ENCODE measurements at places on chromosomes 2 and 18.

- no peaks in the 10 kb centered on the region for H3K4me1 ChIP-seq
- no peaks in the 10 kb centered on the region for H3K36me3 ChIP-seq
- no peak overlapping the region for H3K4me3 ChIP-seq
- DNase-seq, result no peak
Measured at GRCh38 chr2:209323738-209324137, 100.1 kb upstream of the MAP2 start.

GRCh38 chr2:239523147-239523953 is 122.5 kb upstream of the HDAC4 start:
- H3K27me3 ChIP-seq, result no peaks in the 10 kb centered on the region
- no peaks in the 10 kb centered on the region for H3K36me3 ChIP-seq
- no peak for DNase-seq
- no peak overlapping the region for H3K4me3 ChIP-seq

DNA sequence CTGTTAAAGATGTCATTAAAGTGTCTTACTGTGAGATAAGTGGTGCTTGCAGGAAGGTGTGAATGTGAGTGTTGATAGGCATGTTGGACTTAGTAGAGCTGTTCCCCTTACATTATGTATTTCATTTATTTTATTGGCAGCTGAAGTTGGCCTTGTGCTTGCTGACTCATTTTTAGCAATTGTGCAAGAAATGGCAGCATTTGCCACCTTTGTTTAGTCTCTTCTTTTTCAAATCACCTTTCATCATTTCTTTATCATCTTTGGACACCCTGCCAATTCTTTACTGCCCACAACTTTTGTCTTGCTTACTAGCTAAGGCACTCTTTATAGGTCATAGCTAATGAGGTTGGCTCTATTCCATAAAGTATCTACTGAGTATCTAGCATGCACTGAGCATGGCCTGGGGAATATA is 130.3 kb upstream of the LYPD6 start:
- H3K27ac ChIP-seq, result no peak overlapping the region
- H3K4me3 ChIP-seq, result no peak overlapping the region
- DNase-seq, result no peak
- no peaks in the 10 kb centered on the region for H3K4me1 ChIP-seq

DNA sequence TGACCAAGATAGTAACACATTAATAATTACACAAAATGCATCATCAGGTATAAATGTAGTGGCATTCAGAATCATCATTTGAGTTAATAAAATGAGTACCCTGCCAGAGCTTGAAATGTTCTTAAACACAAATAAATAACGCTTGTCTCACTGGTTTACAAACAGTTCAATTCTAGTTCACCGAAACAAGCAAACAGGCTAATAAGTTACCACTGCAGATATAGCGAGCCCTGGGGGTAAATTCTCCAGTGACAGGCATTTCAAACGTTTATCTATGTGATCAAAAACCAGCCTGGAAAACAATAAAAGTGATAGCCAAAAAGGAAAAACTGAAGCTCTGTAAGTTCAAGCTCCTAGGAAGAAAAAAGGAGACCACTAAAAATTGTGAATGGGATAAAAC is 152.6 kb downstream of the THADA start:
- H3K27ac ChIP-seq, result no peak overlapping the region
- peaks cover 4% of the 10 kb centered on the region for H3K4me1 ChIP-seq
- H3K27me3 ChIP-seq, result no peaks in the 10 kb centered on the region
- peaks cover 17% of the 10 kb centered on the region for H3K36me3 ChIP-seq

- H3K4me3 ChIP-seq, result no peak overlapping the region
- H3K27me3 ChIP-seq, result no peaks in the 10 kb centered on the region
- DNase-seq, result no peak
- H3K27ac ChIP-seq, result no peak overlapping the region
- no peaks in the 10 kb centered on the region for H3K4me1 ChIP-seq
Measured at GRCh38 chr18:72013427-72013850, 530.7 kb downstream of the CBLN2 start.

GRCh38 chr2:3728104-3729054 is 25.0 kb downstream of the DCDC2C start:
- H3K36me3 ChIP-seq, result no peaks in the 10 kb centered on the region
- H3K27me3 ChIP-seq, result peaks cover 4% of the 10 kb centered on the region
- no peak overlapping the region for H3K4me3 ChIP-seq
- no peak for DNase-seq
- no peak overlapping the region for H3K27ac ChIP-seq

DNA sequence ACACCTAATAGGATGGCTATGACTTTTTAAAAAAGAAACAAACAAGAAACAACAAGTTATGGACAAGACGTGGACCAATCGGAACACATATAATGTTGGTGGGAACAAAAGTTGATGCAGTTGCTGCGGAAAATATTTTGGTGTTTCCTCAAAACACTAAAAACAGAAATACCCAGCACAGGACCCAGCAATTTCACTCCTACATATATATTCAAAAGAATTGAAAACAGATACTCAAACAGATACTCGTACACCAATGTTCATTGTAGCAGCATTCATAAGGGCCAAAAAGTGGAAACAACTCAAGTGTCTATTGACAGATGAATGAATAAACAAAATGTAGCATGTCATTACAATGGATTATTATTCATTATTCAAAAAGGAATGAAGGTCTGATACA is 12.1 kb downstream of the CCDC141 start:
- no peak overlapping the region for H3K4me3 ChIP-seq
- H3K27ac ChIP-seq, result no peak overlapping the region
- H3K27me3 ChIP-seq, result no peaks in the 10 kb centered on the region
- peaks cover 38% of the 10 kb centered on the region for H3K36me3 ChIP-seq

GRCh38 chr18:61690418-61691138 is 202.2 kb downstream of the RNF152 start:
- H3K27ac ChIP-seq, result no peak overlapping the region
- no peak for DNase-seq
- H3K36me3 ChIP-seq, result no peaks in the 10 kb centered on the region
- H3K4me1 ChIP-seq, result no peaks in the 10 kb centered on the region

GRCh38 chr2:160303076-160303475 is 103.0 kb upstream of the ITGB6 start:
- DNase-seq, result no peak
- H3K4me1 ChIP-seq, result peaks cover 36% of the 10 kb centered on the region
- no peaks in the 10 kb centered on the region for H3K27me3 ChIP-seq
- peaks cover 53% of the 10 kb centered on the region for H3K36me3 ChIP-seq
- H3K4me3 ChIP-seq, result no peak overlapping the region
- no peak overlapping the region for H3K27ac ChIP-seq

GRCh38 chr18:58865701-58866065 is 1.0 kb downstream of the ZNF532 start:
- no peak overlapping the region for H3K4me3 ChIP-seq
- H3K4me1 ChIP-seq, result peaks cover 7% of the 10 kb centered on the region
- H3K36me3 ChIP-seq, result peaks cover 4% of the 10 kb centered on the region
- DNase-seq, result no peak
- H3K27ac ChIP-seq, result no peak overlapping the region
- peaks cover 64% of the 10 kb centered on the region for H3K27me3 ChIP-seq

- DNase-seq, result no peak
- no peak overlapping the region for H3K4me3 ChIP-seq
- no peak overlapping the region for H3K27ac ChIP-seq
- no peaks in the 10 kb centered on the region for H3K4me1 ChIP-seq
Measured at GRCh38 chr2:235377176-235377575, 116.7 kb upstream of the AGAP1 start.

- DNase-seq, result no peak
- no peaks in the 10 kb centered on the region for H3K4me1 ChIP-seq
- no peaks in the 10 kb centered on the region for H3K36me3 ChIP-seq
Measured at GRCh38 chr18:75739682-75740081, 312.2 kb upstream of the SMIM21 start.

GRCh38 chr2:215750763-215751162 is 262.6 kb downstream of the MREG start:
- H3K27me3 ChIP-seq, result peaks cover 7% of the 10 kb centered on the region
- H3K27ac ChIP-seq, result no peak overlapping the region
- H3K36me3 ChIP-seq, result no peaks in the 10 kb centered on the region
- peaks cover 28% of the 10 kb centered on the region for H3K4me1 ChIP-seq

DNA sequence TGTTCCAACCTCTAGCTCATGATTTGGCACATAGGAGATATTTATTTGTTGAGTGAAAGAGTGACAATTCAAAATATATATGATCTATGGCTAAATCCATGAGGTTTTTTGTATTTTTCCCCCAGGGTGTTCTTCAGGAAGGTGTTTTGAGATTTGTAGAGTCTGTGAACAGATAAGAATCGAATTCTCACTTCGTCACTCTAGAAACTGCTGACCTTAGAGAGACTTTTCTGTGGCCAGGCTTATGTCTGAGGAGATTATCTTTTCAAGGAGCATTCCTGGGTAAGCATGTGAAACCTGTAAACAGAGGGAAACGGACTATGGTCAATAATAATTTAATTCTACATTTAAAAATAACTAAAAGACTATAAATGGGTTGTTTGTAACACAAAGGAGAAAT is 849 bp upstream of the ITGB6 start:
- H3K4me1 ChIP-seq, result no peaks in the 10 kb centered on the region
- no peak overlapping the region for H3K4me3 ChIP-seq
- H3K27me3 ChIP-seq, result peaks cover 5% of the 10 kb centered on the region
- H3K36me3 ChIP-seq, result no peaks in the 10 kb centered on the region
- no peak overlapping the region for H3K27ac ChIP-seq
- DNase-seq, result no peak
